Hematopoietic multipotent progenitor cell treated with erythropoietin and hydrocortisone succinate and interleukin-3 and kit ligand, for 8 days (in vitro differentiated cells): ENCODE measurements at places on chromosomes 2 and 18.

DNA sequence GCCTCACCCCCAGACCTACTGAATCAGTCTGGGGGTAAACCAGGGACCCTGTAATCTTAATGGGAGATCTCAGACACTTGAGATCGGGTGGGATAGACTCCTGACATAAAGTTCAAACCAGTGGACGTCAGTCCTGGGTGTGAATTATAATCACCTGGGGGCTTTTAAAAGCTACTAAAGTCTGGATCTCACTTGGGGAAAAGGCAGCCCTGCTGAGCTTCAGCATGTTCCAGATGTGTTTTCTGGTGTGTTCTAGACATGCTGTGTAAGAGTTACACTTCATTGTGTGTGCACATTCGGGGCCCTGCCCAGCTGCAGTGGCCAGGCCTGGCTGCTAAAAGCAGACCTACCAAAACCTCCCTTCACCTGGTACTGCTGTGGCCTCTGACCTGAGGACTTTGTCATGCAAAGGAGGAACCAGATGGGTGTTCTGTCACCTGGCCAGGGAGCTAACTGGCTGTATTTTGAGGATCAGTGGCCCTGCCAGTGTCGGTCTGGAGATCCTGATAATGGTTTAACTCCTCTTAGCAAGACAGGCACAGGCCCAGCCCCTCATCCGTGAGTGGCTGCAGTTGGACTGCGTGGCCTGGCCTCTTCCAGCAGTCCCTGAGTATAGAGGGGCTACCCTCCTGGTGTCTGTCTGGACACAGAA, 10.6 kb downstream of the RRM2 start:
- DNase-seq = peak; percentile 76

DNA sequence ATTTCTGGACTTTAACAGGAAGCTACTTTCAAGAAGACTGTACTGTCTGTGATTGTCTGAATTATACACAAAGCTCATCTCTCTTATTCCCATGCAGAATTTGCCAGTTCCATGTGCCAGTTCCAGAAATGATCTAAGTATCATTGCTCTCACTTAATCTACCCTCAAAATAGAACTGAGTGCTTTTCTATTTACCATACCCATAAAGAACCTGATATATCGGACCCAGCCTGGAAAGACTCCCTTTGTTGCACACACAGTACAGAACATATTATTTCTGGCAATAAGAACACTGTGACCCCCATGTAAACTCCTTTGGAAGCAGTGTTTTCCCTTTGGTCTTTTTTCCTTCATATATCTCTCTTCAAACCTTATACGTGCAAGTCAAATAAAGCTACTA, 102.3 kb upstream of the TTN start:
- no peak for DNase-seq

DNA sequence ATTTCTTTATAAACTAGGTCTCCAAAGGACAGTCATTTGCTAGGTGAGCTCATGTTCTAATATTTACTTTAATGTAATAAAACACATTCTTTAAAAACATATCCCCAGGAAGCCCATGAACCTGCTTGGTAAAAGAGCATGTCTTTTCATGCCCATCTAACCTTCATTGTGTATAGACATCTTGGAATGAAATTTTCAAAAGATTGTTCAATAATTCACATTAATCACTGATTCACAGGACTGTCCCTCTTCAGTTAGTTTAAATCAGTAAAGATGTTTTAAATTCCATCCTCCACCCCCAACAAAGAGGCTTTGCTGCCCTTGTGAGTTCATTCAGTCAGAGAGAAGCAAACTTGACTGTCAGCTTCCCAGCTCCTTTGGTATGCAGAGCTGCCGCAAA, 633.4 kb upstream of the CELF4 start:
- DNase-seq = no peak

DNA sequence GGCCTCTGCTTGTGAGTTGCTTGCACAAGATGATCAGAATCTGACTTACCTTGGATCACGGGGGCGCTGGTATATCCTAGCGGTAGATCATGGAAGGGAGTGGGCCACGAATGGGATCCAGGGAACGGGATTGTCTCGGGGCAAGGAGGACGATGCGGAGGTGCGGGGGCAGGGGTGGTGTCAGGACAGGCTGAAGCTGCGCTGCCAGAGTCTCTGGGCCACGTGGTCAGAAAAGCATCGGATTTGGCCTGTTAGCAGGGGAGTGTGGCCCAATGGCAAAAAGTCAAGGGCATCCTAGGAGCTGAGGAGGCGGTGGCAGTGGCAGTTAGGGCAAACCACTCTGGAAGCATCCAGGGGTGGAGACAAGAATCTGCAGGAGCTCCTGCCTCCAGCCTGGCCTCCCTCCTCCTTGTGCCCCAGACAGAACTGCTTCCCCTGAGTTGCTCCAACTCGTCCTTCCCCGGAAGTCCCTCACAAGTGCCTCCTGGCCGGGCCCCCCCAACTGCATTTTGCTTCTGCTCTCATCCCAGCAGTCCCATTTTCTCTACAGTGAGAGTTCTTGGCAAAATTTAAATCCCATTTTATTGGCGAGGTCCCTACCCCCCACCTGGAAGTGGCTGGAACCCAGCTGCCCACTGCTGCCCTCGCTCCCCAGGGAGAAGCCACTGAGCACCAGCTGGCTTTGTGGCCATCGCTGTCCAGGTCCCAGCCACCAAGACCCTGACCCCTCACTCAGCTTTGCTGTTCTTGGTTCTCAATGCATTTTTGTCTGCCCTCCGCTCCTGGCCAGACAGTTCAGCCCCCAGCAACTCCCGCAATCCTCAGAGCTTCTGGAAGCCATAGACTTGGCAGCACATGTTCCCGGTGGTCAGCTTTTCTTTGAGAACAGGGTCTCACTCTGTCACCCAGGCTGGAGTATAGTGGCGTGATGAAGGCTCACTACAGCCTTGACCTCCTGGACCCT, 5.6 kb upstream of the CCDC74B start:
- no peak for DNase-seq

DNA sequence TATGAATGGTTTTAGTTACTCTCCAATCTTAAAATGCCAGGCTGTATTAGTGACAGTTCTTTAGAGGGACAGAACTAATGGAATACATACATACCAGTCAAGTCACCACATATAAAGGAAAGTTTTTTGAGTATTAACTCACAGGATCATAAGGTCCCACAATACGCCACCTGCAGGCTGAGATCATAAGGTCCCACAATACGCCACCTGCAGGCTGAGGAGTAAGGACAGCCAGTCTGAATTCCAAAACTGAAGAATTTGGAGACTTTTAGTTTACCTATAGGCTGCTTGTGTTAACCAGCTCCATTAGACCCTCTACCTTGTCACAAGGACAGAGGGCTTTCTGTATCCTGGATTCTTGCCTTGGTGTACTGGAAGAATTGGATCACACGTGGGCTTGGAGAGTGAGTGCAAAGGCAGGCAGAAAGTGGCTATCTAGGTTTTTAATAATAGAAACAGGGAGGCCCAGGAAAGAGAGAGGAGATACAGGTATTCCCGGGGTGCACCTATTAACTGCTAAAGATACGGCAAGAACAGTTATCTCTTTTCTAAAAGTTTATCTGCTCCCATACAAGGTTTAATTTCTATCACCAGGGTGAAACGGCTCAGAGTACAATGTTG, 234.9 kb upstream of the CYRIA start:
- DNase-seq = peak; percentile 58
